Right renal pelvis (tissue), 4 donors: ENCODE measurements at places on chromosomes 5 and 9.

DNA sequence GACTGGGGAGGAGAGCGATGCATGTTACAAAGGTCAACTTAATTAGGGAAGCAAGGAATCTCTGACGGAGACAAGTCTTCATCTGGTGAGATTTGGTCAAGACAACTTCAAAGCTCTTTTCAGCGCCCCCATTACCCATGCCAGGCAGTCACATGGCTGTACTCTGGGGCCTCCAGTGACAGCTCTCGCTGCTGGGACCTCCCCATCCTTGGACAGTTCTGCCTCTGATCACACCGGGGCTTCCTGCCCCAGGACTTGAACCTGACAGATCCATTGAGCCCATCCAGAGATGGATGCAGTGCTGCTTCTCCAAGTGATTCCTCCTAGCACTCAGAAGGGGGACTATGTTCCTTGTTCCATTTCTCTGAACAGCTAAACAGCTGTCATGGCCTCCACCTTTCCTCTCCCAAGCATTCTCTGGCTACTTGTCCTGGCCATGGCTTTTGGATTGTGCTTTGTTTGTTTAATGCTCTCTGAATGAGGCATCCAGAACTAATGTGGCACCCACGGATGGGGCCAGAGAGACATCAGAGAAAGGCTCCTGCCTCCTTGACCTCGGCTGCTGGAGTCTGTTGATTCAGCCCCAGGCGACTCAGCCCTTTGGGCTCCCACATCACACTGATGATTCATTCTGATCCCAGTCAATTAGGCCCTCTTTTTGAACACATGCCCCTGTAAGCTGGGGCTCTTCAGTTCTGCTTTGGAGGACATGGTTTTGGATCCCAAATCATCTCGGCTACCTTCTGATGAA lies 122.1 kb upstream of the ADAMTS16 start:
- no peak for DNase-seq

DNA sequence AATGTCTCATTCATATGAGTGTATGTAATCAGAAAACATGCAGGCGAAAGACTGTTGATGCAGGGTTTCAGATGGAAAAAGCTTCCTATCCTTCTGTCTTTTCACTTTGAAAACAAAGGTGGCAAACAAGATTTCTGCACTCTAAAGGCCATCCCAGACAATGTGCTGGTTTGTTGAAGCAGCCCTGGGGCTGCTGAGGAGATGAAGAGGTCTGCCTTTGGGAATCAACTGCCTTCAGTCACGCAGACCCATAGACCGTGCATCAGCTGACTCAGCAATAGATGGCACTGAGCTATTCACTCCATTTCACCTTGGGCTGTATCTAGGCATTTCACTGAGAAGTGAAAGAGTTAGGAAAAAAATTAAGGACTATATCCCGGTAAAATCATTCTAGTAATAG lies 60.5 kb upstream of the C5orf46 start:
- DNase-seq: no peak

- DNase-seq: no peak
These were observed 53.8 kb downstream of the ABHD17B start for GRCh38 chr9:71857159-71857558.

GRCh38 chr9:96062031-96062430 lies 186.5 kb downstream of the ERCC6L2 start:
- no peak for DNase-seq

DNA sequence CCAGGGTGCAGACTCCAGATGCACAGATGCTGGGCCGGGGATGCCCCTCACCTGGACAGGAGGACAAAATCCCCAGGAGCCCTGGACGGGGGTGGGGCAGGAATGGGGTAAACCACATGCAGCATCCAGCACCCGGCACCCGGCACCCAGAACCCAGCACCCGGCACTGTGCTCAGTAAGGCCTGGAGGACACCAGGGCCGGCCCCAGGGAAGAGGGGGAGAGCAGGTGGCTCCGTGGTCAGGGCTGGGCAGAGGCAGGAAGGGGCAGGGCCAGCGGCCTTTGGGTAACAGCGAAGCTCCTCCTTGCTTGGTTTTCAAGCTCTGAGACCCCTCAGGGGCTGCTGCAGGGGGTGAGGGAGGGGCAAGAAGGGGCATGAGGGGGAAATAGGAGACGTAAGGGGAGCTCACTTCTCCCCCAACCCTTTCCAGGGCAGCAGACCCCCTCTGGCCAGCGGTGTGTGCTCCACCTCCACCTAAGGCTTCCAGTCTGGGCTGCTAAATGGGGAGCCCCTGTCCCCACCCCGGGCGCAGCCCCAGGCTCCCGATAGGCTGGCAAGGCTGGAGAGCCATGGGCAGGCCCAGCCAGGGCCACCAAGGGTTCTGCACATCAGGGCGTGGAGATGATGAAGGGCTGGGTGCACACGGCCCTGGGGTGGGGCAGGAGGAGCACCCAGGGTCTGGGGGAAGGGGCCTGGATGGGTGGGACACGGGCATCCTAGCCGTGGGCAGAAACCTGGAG lies 17.8 kb upstream of the SLC6A19 start:
- no peak for DNase-seq

DNA sequence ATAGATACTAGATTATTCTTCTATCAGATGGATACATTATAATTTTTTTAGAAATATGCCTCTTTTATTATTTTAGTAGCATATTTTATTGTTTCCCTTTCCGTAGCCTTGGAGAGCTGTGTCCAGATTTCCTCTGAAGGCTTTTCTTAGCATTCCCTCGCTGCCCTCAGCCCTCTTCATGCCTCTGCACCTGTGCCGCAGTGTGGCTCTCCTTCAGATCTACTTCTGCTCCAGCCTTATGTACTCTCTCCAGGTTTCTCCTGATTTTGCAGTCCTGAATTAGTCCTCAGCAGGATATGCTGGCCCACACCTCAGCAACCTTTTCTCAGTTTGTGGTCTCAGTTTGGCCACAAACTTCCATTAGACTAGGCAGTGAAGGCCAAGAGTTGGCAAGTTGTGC lies 1052.0 kb downstream of the TAF11L14 start:
- no peak for DNase-seq

- no peak for DNase-seq
These were observed 49.9 kb upstream of the IL13 start for GRCh38 chr5:132608107-132608506.

GRCh38 chr5:122839731-122840130 lies 5.7 kb upstream of the SNX24 start:
- no peak for DNase-seq
